ENCODE measurements at places on chromosomes 2 and 18.
A peak's percentile ranks its signal among the peaks of the same experiment; 100 is the strongest.

GRCh38 chr2:196743165-196743564 is 56.3 kb downstream of the GTF3C3 start:
- DNase-seq = no peak

DNA sequence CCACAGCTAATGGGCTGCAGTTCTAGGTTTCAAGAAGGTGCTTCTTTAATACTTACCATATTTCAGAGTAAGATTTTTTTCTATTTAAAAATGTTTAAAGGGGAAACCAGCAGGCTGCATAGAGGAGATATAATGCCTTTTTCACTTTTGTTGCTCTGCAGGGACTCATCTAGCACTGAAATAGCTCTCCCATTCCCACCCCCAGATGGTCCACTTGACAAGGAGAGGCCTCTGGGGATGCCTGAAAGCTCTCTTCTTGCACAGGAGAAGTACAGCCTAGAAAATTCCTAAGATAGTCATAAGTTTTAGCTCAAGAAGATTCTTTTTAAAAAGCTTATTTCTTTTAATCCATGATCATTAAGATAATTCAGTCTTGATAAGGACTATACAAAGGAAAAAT is 126.4 kb downstream of the CDH2 start:
- DNase-seq = no peak

DNA sequence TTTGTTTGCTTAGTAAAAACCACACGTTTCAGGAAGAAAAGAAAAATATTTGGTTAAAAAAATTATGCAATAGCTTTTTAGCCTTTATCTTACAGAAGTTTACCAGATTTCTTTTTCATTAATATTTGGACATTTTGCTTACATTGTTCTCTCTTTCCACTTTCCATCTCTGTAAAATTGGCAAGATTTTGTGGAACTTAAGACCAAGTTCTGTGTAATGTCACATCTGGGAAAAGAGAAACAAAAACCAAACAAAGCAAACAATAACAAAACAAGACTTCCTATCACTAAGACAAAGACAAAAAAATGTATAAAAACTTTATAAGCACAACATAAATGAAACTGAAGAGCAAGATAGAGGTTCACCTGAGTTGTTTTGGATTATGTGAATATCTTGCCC is 1392.1 kb upstream of the CELF4 start:
- no peak for DNase-seq

DNA sequence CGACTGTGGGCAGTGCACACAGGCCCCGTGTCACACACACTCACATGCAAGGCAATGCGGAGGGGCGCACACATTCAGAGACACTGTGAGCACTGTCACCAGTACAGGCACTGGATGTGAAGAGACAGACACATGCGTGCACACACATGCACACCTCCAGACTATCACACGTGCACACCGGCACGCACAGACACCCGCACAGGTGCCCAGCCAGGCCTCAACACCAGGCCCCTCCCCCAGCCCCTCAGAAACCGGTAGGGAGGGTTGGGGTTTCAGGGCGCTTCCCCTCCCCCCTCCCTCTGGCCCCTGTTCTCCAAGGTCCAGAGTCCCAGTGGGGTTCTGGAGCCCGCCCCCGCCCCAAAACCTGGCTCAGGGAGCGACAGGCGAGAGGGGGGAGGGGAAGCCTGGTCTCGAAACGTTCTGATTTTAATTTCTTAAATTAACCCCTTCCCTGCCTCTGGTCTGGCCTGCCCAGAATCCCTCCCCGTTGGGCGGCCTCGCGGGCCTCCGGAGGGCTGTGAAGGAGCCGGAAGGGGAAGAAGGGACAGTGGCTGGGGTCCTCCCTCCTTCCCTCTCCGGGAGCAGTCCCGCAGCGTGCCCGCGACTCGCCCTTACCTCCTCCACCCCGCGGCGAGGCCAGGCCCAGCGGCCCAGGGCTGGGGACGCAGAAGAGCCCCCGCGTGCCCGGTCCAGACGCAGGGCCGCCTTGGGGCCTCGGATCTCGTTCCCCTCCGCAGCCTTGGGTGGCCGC is 558 bp downstream of the FBXO41 start:
- peak; percentile 44 for DNase-seq

GRCh38 chr2:218890369-218890768 is 9.7 kb downstream of the WNT10A start:
- peak; percentile 12 for DNase-seq

- DNase-seq = no peak
Measured at GRCh38 chr2:217802266-217802665, 200.5 kb downstream of the TNS1 start.

GRCh38 chr18:36595046-36595817 is 233.6 kb downstream of the TPGS2 start:
- DNase-seq = no peak

GRCh38 chr2:191688934-191689695 is 11.2 kb downstream of the NABP1 start:
- no peak for DNase-seq

- DNase-seq = no peak
Measured at GRCh38 chr2:228942856-228943255, 328.2 kb downstream of the PID1 start.

DNA sequence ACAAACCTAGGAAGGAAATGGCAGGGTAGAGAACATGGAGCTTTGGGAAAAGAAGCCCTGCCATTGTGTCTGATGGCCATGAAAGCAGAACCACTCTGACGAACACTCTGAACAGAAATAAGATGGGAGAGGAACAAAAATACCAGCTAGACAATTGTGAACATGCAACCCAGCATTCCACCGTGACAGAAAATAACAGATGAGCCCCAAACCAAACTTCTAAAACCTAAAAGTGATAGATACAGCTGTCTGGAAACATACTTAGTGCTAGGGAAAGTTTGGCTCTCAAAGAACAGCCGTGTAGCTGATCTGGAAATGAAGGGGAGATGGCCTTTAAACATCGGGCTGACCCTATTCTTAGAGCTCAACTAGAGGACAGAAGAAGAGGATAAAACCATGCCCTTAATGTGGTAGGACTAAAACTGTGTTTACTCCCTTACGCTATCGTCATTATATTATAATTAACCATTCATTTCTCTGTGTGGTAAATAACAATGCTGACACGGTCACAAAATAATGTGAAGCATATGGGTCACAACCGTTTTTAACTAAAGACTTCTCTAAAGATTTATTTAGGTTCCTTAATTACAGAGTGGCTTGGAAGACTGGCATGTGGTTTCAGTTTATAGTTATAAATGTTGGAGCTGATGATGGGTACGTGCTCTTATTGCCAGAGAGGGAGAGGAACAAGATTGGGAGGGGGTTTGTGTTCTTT is 80.6 kb downstream of the MYO1B start:
- DNase-seq = no peak

GRCh38 chr2:114421781-114422180 is 20.7 kb upstream of the DPP10 start:
- DNase-seq = no peak

DNA sequence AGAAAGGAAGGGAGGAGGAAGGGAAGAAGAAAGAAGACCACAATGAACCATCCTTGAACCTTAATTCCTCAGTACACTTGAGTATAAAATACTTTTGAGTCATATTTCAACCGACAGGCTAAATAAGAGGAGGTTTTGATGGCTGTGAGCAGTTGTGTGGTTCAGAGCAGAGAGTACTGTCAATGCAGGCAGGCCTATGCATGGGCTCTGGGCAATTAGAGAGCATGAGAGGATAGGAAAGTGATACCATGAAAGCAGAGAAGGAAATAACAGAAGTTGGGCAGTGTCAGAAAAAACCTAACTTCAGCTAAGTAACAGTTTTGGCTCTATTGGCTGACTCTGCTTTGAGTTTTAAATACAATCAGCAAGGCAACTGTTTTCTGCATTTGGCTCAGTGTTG is 123.6 kb upstream of the STK17B start:
- no peak for DNase-seq

GRCh38 chr2:74070991-74071390 is 76.7 kb downstream of the BOLA3 start:
- DNase-seq = no peak

Data from GM13976 (cell line).